ENCODE measurements at places on chromosomes 3 and 15.

GRCh38 chr15:77538027-77538451, 94.7 kb downstream of the LINGO1 start:
- peak; percentile 47 for DNase-seq

DNA sequence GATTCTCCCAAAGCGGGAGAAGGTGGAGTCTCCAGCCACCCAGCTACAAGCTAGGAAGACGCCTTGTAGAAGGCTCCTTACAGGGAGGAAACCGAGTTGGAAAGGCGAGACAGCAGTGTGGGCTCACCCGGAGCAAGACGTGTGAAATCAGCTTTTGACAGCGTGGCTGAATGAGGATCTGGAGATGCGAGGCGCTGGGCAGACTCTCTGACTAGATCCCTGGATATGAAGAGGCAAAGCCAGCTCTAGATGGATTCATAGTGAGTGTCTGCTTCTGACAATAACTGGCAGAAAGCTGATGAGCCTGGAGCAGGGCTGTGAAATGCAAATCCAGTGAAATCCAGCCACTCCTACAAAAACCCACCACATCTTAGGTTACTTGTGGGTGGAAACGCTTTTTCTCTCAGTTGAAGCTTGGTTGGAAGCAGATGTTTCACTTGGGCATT, 41.0 kb downstream of the GOLGA6A start:
- no peak for DNase-seq

DNA sequence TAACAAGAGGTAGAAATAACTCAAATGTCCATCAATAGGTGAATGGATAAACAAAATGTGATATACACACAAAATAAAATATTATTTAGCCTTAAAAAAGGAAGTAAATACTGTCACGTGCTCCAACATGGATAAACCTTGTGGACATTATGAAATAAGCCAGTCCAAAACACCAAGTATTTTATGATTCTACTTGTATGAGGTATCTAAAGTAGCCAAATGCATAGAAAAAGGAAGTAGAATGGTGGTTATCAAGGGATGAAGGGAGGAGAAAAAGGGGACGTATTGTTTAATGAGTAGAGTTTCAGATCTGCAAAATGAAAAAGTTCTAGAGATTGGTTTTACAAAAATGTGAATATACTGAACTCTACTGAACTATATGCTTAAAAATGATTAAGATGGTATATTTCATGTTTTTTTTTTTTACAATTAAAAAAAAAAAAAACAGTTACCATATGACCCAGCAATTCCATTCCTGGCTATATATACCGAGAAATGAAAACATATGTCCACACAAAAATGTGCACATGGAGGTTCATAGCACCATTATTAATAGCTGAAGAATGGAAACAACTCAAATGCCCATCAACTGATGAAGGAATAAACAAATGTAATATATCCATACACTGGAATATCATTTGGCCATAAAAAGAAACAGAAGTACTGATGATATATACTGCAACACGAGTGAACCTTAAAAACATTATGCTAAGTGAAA, 29.1 kb upstream of the MAP6D1 start:
- DNase-seq = no peak

DNA sequence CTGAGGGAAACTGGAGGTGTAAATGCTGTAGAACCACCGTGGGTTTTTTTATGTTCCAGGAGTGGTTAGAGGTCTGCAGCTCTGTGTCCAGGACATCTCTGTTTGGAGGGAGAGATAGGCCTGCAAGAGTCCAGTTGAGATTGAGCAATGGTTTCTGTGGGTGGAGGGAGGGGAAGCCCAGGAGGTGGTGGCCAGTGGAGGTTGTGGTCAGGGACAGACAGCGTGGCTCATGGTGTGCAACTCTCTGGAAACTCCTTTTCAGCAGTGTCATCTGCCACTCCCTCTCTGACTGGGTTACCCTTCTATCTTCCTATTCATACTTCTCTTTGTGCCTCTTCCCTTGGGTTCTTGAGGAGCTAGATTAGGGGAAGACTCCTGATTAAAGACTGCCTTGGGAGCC, 9.6 kb downstream of the XCR1 start:
- no peak for DNase-seq

DNA sequence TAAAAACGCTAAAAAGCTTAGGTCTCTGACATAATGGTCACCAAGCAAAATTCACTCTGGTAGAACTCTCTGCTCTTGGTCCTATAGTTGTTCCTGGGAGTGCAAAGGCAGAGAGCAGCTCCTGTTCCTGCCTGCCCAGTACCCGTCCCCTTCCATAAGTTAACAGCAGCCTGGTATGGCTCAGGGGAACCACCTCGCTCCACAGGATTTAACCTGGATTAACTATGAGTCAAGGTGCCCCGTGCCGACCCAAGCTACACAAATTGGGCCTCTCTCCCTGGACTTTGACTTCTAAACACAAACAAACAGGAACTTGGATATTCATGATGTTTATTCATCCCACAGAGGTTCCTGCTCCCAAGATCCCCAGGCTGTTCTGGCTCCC, 32.1 kb downstream of the SCAP start:
- no peak for DNase-seq

- DNase-seq = no peak
Measured at GRCh38 chr15:66032006-66032405, 162.7 kb downstream of the RAB11A start.

DNA sequence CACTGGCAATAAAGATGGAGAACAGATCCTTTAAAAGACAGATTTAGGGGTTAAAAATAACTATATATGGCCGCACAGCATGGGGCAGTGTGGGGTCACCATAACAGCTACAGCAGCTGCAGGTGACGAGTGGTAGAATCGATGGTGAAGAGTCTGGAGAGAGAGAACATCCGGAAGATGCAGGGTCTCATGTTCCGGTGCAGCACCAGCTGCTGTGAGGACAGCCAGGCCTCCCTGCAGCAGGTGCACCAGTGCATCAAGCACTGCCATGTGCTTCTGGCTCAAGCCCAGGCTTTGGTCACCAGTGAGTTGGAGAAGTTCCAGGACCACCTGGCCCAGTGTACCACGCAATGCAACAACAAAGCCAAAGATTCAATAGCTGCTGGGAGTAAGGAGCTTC, 93.7 kb upstream of the IMPG2 start:
- no peak for DNase-seq

GRCh38 chr3:122011396-122011795, 10.7 kb downstream of the ILDR1 start:
- DNase-seq = no peak

DNA sequence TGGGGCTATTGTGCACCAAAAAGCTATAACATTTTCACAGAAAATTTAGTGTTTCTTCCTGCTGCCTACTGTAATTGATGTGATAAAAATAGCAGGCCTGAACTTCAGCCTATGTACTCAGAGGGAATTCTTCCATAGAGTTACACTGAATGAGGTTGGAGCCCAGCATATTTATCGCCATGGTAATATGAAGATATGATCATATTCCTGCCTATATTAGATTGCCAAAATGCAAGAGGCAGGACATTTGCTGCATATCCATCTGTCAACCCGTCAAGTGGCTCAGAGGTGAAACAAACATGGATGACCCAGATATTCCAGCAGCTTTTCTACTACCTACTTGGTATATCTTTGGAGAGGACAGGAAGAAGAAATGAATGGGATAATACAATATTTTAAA, 1150.6 kb downstream of the TBL1XR1 start:
- no peak for DNase-seq

GRCh38 chr15:72203507-72203837, 5.9 kb upstream of the GRAMD2A start:
- DNase-seq = peak; percentile 73

DNA sequence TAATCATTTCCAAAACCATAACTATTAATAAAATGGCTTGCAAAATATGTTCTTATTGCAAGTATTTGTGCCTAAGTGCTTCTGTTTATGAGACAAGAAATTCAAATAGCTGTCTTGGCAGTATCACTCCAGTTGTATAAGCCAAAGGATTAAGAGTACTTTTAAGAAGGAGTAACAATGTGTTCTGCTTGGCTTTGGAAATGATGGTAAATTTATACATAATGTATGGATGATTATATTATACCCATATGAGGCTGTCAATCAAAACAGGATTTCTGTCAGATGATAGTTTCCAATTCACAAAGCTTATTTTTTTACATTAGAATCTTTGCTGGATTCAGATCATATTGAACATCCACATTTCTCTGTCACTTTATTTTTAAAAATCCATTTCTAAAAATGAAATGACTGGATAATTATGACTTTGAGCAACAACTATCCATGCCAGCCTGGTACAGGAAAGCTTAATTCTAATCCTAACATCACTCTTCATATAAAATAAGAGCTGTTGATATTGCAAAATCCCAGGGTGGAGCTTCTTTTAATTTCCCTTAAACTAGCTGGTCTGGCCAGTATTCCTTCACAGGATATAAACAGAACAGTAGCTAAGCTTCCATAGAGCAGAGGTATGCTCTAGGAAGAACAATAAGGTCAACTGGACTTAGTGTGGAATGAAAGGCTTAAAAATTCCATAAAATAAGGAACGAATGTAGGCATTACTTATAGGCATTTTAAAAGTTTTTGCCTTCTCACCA, 30.0 kb upstream of the ZNF280D start:
- DNase-seq = no peak

- no peak for DNase-seq
Measured at GRCh38 chr3:51441282-51442030, 50.4 kb downstream of the RBM15B start.
